T-helper 2 cell (primary cell): ENCODE measurements at places on chromosomes 2 and 18.
A peak's percentile ranks its signal among the peaks of the same experiment; 100 is the strongest.

GRCh38 chr2:18546567-18546966, 13.9 kb downstream of the RDH14 start:
- no peak for DNase-seq

DNA sequence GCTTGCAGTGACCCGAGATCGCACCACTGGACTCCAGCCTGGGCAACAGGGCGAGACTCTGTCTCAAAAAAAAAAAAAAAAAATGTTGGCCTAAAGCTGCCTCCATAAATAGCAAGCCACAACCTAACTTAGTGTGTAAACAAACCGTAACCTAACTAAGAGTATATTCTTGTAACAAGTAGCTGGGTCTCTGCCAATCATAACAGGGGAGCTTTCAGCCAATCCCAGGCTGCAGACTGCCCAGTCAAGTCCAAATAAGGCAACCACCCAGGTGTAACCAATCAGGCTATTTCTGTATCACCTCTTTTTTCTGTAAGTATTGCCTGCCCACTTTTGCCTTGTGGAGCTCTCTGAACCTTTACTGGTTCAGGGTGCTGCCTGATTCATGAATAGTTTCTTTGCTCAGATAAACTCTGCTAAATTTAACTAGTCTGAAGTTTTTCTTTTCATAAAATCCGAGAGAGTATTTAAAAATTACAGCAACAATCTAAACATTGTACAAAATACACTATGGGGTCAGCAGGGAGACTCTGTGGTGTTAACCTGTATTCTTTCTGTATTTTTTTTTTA, 4.5 kb downstream of the PSTPIP2 start:
- DNase-seq: no peak

DNA sequence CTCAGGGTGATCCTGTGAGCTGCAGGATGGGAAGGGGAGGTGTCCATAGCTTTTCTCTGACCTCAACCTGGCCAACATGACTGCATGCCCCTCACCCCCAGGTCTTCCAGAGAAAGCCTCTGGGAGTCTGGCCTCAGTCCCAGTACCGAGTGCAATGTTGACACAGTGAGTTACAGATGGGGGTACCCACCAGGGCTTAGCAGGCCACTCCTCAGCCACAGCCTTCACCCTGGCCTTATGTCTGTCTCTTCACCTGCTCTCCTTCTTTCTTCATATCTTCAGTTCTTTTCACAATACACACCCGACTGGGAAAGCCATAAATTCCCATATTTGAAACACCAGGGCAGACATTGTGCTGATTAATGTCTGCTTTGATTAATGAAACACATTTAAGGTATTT, 33.5 kb downstream of the AOX1 start:
- DNase-seq: no peak

GRCh38 chr2:58893656-58894351, 652.7 kb upstream of the FANCL start:
- no peak for DNase-seq

DNA sequence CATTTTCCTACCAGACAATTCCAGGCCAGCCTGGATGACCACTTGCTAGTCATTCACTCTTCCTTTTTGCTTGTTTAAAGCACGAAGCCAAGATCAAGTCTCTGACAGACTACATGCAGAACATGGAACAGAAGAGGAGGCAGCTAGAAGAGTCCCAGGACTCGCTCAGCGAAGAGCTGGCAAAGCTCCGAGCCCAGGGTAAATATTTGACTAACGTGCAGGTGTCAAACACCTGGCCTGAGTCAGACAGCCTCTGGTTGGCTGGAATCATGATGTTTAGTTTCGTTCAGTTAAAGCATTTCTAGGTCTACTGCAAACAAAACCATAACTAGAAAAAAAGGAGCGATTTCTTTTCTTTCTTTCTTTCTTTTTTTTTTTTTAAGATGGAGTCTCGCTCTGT, 44.2 kb upstream of the LYPD6B start:
- no peak for DNase-seq

- DNase-seq: no peak
These were observed 31.0 kb downstream of the TMEM87B start for GRCh38 chr2:112085916-112086669.

DNA sequence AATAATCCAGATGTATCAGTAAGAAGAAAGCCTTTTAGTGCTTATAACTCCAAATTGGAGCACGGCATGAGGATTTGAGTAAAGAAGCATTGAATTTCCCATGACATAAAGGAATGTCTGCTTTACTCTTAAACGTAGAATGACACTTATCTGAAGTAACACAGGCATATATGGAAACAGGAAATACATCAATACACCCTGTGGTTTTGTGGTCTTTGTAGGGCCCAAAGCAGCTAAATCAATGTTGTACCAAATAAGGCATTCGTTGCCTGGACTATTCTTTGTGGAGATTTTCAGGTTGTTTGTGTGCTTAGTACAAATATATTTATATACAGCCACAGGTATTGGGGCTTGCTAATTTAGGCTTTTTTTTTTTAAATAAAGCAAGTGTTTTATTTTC, 660.5 kb downstream of the LRRTM4 start:
- no peak for DNase-seq

DNA sequence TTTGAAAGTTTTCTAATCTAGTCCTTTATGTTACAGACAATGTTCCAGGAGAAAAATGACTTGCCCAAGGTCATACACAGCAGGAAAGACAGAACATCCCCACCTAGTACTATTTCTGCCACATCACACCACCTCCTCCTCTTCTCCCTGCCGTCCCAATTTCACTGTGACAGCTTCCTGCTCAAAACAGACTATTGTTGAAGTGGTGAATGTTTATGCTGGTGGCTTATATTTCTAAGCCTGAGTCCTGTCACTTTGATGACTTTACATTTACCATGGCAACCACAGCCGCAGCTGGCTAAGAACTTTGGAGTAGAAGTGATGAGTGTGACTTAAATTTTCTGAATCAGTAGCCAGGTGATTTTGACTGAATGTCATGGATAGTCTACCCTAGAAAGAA, 10.0 kb downstream of the GALNT5 start:
- no peak for DNase-seq

GRCh38 chr18:49446481-49446880, 14.0 kb downstream of the DYM start:
- no peak for DNase-seq

GRCh38 chr2:129910446-129911362, 68.8 kb upstream of the RAB6C start:
- DNase-seq: no peak

- no peak for DNase-seq
These were observed 44.4 kb downstream of the KCNE4 start for GRCh38 chr2:223096235-223096970.

GRCh38 chr2:47235132-47235531, 80.0 kb upstream of the STPG4 start:
- DNase-seq: no peak

DNA sequence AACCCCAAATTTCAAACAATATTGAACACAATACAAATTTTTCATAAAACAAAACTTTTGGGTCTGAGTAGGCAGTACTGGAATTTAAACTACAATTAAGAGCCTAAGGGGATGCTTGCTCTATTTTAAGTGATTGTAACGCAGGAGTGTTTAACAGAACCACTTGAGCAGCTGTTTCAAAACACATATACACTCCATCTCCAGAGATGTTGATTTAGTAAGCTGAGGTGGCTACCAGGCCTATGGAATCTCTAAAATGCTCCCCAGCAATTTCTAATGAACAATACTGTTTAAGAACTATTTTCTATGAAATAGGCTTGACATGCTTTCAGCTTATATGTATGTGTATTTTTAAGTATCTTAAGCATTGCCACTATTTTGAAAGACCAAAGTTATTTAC, 58.5 kb downstream of the SP3 start:
- no peak for DNase-seq

DNA sequence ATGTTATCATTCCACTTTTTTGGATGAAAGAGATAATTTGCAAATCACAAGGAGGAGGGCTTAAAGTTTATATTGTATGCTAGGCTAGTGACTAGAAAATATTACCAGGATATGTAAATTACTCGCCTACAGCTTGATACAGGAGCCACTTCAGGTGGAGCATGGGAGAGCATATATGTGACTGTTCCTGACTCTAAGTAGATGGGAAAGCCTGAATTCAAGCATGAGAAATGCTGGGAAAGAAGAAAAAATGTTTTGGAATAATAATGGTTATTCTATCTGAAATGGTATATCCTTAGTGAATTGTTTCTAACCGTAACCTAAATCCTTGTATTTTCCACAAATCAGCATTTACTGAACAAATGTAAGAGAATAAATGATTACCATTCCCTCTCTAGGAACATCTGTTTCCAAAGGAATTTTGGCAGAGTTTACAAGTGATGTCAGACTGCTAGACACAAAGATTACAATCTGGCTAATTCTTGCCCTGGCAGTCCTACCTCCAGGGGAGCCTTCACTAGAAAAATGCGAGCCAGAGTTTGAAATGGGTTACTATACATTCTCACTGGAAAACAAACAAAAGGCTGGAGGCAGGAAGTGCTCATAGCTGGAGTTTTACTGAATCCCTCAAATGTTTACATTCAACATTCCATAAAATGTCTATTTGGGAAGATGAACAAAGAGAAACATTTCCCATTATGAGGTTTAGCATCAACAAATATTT, 129.4 kb upstream of the MAPRE2 start:
- DNase-seq: no peak

DNA sequence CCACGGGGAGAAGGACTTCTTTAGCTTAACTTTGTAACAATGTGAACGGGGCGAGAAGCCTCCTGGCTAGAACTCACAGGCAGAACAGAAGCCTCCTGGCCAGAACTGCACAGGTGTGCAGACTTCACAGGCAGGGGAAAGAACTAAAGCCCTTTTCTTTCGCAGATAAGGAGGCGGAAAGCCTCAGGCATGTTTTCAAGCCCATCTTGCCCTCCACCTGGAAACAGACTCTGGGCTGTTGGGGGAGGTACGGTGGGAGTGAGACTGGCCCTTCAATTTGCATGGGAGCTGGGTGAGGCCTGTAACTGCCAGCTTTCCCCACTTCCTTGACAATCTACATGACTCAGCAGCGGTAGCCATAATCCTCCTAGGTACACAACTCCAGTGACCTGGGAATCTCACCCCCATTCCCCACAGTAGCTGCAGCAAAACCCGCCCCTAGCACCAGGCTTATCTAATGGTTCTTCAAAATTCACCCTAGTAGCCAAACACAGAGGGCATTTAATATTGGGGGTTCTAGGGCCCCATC, 22.9 kb upstream of the ABCA12 start:
- DNase-seq: no peak

GRCh38 chr2:19864381-19864780, 37.4 kb downstream of the TTC32 start:
- no peak for DNase-seq

- no peak for DNase-seq
These were observed 9.7 kb downstream of the FAM98A start for GRCh38 chr2:33589444-33589843.

- DNase-seq: no peak
These were observed 81.5 kb downstream of the ZNF407 start for GRCh38 chr18:74679006-74679678.

GRCh38 chr2:42225573-42225972, 56.4 kb downstream of the EML4 start:
- DNase-seq: no peak

DNA sequence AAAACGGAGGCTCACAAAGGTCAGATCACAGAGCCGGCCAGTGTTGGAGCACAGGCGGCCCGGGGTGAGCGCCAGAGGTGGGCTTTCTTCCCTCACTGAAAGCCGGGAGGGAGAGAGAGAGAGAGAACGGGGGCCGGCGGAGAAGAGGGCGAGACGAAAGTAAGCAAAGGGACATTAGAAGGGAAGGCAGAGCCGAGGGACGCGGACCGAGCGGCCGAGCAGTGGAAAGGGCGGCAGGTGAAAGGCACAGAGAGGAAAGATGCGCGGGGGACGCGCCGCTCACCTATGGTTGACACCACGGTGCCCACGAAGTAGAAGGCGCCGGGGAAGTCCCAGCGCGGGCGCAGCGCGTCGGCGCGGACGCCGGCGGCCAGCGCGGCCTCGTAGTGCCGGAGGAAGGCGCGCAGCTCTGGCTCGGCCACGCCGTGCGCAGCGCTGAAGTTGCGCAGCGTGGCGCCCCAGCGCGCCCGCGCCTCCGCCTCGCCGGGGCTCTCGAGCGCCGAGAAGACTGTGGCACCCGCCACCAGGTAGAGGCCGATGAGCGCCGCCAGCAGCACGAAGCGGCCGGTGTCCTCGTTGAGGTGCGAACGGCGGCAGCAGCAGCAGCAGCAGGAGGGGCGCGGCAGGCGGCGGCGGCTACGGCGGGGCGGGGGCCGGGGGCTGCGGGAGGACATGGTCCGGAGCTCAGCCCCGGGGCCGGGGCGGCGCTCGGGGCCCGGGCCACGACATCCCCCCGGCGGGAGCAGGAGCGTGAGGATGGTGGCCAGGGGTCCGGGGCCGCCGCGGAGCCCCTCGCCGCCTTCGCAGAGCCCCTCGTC, 166.9 kb downstream of the MSH2 start:
- peak; percentile 32 for DNase-seq
